ENCODE measurements at places on chromosomes 7 and 10.

DNA sequence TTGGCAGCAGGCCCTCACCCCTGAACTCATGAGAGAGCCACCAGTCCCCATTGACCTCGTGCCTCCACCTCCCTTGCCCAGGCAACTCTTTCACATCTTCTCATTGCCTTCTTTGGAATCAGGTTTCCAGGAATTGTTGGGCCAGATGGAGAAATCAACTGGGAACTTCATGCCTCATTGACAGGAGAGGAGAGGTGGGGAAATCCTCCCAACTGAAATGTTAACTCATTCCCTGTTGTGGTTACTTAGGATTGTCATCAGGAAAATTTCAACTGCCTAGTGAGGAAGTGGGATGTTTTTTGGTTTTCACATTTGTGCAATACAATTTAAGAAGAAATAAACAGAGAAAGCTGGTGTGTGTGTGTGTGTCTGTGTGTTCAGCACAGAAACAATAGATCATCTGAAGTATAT is 106.6 kb upstream of the INHBA start:
- DNase-seq: no peak

- DNase-seq: no peak
Measured at GRCh38 chr10:63843107-63843506, 321.9 kb downstream of the REEP3 start.

DNA sequence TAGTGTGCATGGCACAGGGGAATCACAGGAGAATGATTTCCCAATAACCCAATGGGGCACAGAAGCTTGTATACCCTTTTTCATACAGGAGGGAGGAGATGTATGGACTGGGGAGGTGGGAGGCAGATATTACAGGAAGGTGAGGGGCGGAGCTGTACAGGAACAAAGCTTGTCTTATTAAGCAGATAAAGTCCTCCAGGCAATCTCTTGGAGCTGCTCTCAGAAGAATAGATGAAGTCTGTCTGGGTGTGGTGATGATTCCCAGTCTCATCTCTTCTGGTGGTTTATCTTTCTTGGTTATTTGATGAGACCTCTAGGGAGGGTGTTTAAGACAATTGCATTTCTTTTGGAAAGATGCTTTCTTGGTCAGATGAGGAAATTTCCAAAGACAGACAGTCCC is 25.1 kb upstream of the CPA5 start:
- no peak for DNase-seq

DNA sequence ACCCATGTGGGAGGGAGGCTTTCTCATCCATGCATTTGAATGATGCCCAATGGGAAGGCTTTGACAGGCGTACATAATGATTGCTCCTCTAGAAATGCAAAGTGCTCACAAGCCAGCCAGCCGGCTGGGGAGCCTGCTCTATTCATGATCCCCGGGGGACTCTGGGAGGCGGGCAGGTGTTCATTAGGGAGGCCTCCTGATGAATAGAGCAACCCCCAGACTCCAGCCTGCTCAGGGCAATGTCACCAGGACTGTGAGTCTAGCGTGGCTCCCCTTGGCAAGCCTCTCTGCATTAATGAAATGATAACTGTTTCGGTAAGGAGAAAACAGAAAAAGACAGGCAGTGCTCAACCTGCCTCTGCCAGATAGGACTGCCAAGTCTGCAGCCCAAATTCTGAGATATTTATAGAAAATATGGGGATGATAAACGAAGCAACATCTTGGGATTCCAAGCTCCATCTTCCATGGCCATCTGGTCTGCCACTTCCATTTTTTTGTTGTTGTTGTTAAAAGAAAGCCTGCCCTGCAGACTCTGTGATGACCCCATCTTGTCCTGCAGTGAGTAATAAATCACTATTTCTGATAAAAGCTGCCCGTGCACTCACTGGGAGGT is 236.4 kb downstream of the PRPF18 start:
- no peak for DNase-seq

DNA sequence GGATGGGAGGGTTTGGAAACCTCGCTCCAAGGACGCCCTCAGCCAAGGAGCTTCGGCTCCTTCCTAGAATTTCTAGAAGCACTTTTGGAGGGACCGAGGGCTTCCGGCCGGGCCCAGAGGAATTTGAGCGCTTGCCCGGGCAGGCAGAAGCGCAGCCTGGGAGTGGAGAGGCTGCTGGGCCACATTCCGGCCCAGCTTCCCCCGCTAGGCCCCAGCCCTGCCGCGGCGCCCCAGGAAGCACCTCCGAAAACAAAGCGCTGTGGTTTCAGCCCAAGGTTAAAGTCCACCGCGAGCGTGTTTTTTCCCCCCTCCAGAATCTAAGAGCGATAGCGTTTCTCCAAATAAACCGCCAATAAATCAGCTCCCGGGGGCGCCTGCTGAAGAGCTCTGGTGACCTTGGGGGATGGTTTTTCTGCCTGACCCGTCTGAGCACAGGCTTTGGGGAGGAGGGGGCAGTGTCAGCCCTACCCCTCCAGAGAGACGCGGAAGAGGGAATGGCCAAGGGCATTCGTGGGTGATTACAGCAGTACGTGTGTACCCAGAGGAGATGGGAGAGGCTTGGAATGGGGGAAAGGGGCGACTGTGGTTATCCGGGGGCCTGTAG is 5.7 kb upstream of the TNRC18 start:
- DNase-seq: no peak

DNA sequence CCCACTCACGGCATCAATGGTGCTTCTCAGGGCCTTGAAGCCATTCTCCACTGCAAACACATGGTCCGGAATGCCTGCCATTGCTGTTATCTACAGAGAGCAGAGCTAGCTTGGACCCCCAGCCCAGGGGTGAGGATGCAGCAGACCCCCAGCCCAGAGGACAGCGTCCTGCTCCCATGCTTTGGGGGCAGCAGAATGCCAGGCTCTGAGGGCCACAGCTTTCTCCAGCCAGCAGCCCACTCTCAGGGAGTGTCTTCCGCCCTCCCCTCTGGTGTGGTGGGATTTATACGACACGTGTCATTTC is 48.1 kb upstream of the MSMB start:
- DNase-seq: no peak

Data from T follicular helper cell (primary cell).